ENCODE measurements at places on chromosomes 5 and 9.

- no peak for DNase-seq
Measured at GRCh38 chr5:27341342-27341741, 303.0 kb upstream of the CDH9 start.

GRCh38 chr5:37428044-37428443 lies 48.9 kb downstream of the WDR70 start:
- DNase-seq = no peak

DNA sequence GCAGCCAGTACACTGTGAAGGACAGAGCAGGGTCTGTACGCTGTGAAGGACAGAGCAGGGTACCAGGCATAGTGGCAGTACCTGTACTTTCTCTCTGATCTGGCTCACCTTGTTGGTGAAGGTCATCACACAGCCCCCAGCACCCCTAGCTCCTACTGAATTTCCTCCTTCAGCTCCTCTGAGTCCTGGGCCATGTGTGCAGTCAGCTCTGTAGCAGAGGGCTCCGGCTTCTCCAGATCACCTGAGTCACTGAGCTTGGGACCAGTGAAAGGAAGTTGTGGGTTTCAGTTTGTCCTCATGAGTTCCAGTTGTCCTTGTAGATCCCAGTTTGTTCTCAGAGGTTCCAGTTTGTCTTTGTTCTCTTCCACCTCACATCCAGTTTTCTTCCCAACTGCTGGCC lies 5.5 kb downstream of the NUDT2 start:
- no peak for DNase-seq

DNA sequence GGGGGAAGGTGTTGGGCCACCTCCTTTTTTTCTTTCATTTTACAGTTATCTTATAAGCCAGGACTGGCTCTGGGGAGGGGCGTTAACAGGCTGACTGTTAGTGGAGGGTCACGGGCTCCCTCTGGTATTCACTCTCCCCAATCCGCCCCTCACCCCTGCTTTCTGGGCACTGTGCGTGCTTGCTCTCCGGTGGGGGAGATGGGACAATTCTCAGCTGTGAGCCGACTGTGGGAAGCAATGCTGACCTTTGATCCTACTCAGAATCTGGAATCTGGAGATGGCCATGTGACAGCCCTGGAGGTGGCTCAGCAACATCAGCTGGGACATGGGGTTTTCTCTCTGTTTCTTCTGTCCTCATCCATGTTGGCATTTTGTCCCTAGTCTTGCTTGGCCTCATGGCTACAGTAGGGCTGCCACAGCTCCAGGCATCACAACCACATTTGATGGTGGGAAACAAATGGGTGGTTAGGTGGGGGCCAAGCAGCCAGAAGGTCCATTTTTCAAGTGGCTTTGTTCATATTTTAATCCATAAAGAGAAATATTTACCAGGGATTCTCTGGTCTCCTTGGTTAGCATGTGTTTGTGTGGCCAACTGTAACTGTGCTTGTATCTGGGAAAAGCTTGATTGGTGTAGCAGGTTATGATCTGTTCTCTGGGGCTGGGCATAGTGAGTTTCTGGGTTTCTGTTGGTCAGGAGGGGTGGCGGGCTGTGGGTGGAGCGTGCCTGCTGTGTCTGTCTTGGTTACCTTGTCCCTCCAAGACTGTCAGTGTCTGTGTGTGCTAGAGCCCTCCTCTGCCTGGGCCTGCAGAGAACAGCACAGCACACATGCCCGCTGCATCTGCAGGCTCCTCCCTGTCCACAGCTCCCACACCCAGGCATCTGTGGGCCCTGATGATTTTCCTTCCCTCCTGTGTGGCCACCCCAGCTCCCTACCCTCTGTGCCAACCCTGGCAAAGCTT lies 12.4 kb downstream of the WNK2 start:
- DNase-seq = no peak

GRCh38 chr5:155768332-155768731 lies 558.6 kb upstream of the SGCD start:
- DNase-seq = no peak

DNA sequence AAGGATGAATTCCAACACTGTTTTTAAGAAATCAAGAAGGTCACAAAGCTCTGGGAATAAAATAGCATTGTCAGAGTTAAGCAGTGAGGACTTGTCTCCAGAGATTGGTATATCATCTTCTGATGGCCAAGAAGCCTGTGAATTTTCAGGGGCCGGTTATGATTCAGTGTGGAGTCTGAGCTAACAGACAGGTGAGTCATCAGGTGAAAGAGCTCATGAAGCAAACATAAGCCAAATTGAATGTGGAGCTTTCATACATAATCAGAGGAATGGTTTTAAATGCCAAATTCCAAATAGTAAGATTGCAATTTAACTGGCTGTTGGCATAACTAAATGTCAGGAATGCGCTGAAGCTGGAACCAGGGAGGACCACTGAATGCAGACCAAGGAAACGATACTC lies 494.2 kb downstream of the MTRR start:
- no peak for DNase-seq

DNA sequence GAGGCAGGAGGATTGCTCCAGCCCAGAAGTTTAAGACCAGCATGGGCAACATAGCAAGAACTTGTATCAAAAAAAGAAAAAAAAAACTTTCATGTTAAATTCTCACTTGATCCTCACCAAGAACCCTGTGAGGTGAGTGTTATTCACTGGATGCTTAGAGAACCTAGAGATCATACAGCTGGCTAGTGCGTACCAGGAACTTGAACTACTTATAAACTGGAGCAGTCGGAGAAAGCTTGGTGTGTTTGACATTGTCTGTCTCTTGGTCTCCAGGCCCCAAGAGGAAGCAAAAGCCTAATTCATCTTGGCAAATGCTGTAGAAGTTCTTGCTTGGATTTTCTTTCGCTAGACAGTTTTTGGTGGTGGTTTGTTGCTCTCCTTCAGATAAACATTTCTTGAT lies 18.1 kb downstream of the TJP2 start:
- DNase-seq = no peak

- DNase-seq = no peak
Measured at GRCh38 chr5:141722266-141722665, 40.2 kb upstream of the ARAP3 start.

DNA sequence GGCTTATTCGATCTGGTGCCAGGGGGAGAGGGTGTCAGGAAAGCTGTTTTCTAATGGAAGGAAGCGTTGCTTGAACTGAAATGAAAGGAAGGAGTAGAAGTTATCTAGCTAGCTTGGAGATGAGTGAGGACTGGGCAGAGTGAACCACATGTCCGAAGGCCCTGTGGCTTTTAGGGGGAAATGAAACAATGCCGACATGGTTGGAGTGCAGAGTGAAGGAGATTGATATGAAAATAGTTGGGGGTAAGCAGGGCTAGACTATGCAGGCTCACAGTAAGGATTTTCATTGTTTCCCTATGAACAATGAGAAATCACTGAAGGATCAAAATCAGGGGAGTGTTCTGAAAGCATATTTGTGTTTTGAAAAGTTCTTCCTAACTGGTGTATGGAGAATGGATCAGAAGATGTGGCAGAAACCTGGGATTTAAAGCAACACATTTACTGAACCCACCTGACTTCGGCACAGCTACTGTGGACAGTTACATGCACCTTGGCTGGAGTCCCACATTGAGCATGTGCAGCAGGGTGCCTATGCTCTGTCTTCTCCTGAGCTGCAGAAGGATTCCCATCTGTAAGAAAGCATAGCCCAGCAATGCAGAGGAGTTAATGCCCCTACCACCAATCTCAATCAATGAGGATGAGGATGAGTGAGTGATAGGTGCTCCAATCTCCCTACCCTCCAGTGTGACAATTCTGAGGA lies 144.4 kb upstream of the TBCA start:
- no peak for DNase-seq
